Adrenal gland (tissue), 19 donors: ENCODE measurements at places on chromosomes 16 and 17. TPM values are rescaled to one million over a fixed set of nuclear protein-coding genes. Genes with fewer than 3 reads are reported as not detected.

CPPED1 gene
- total RNA-seq = 11.3 TPM

DNA sequence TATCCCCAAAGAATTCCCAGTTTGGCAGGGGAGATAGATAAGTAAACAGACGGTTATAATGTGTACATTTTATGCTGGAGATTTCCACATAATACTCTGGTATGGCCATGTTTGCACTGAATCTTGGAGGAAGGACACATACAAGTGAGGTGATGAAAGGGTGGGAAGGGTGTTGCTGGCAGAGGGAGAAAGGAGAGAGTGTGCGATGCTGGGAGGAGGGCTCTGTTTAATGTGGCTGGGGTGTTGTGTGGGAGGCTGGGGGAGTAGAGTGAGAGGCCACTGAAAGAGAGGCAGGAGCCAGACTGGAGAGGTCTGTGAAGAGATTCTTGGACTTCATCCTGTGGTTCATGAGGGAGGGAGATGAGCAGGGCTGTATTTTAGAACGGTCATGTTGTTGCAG is 87.6 kb downstream of the SPACA3 start:
- no peak for DNase-seq

ATP6V0D1 gene
- 114 TPM for total RNA-seq

SKAP1 gene
- total RNA-seq = 10.0 TPM

DNA sequence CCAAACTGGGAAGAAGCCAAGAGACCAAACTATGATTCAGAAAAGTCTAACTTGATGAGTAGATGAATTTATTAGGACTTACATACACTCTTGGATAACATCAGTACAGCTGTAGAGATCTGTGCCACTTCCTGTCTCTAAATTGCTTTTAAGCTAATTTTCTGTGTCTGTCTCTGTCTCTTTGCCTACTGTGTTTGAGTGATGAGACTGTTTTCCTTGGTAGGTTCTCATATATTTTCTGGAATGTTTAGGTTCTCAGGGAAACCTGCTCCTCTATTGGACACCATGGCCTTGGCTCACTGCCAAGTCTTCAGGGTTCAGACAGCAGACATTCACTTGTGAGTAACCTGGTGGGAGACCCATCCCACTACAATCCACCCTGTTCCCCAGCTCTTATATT is 103.5 kb upstream of the KIF2B start:
- no peak for DNase-seq

GRCh38 chr17:79738643-79739042 is 7.9 kb downstream of the ENPP7 start:
- DNase-seq = no peak

- no peak for DNase-seq
Measured at GRCh38 chr17:13792314-13792713, 190.6 kb upstream of the HS3ST3A1 start.

FBXW10 gene
- 1.1 TPM for total RNA-seq

SMTNL2 gene
- total RNA-seq = not detected

ZNF385C gene
- total RNA-seq = not detected

GRCh38 chr17:8965394-8966168 is at the start of gene PIK3R5:
PIK3R5 (minus strand) TSS chr17:8965707; CDS start chr17:8911494, 54,213 bp downstream.
- no peak for DNase-seq

DNA sequence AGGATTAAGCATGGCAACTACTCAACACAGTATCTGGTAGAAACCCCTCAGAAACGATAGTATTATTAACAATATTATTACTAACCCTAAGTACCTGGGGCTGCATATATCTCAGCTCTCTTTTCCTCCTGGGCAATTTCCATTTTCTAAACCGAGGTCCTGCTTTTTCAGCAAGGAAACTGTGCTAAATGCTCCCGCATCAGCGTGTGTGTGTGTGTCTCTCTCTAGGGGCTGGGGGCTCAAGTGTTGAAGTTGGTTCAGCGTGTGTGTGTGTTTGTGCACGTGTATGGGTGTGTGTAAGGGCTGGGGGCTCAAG is 169.3 kb upstream of the MAF start:
- no peak for DNase-seq

DNA sequence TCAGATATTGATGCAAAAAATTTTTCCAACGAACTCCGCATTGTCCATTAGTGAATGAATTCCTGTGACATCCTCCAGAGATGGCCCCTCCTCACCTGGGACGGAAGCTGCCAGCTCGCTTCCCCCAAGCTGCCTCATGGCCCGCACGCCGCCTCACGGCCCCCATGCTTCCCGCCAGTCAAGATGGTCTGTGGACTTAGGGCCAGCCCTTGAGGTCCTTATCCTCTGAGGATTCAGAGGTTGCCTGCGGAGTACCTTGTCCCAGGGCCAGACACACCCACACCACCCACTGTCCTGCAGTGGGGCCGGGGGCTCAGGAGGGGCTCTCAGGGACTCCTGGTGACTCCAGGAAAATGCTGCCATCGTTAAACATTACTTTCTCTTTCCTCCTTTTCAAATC is 73.6 kb downstream of the SEC14L1 start:
- DNase-seq = no peak

HSD11B2 gene
- 2.1 TPM for total RNA-seq

GRCh38 chr17:73650140-73650539 is 5.9 kb upstream of the SDK2 start:
- DNase-seq = no peak

DNA sequence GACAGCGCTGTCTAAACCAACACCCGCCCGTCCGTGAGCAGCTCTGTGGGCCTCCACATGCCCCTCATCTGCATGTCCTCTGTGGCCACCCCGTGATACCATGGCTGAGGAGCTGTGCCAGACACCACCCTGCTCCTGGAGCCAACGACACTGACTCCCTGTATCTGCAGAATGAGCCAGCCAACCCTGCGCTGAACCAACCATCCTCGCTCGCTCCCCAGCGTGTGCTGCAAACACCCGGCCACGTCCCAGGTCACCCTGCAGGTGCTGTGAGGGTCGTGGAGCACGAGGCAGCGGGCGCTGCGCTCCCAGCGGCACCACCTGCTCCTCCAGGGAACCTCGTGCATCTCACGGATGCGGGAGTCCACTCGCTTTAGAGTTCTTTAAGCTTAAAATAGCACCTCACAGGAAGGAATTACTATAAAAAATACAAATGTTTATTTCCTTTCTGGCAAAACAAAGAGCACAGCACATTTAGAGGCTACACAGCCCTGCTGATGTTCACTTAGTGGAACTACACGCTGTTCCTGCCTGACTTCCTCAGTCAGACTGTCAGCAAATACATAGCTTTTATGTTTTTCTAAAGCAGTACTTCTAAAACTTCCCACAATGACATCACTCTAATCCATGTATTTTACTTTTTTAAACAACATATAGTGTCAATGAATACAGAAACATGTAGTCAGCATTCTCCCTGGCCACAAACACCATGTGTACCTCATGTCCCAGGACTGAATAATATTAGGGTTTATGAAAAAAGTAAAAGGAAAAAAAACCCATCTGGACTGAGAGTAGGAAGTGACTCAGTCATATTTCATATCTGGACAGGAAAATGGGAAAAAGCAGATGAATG is 43.5 kb downstream of the MAP1LC3B start:
- DNase-seq = no peak

GRCh38 chr17:82110298-82110697 is 12.3 kb upstream of the FASN start:
- no peak for DNase-seq

DNA sequence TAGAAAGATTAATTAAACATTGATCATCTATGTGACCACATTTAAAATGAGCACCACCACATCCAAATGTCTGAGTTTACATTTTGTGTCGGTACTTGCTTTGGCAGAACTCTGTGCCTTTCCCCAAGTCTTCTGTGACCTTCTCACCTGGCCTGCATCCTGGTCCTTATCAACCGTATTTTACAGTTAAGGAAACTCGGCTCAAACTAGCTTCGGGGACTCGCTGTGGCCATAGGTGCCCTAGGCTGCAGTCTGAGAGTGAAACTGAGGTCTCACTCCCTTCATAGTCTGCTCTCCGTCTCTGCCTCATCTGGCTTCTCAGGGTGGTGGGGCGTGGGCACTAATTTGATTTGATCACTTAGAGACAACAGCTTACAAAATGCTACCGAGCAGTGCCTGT is 555.5 kb downstream of the WWOX start:
- no peak for DNase-seq

CNP gene
- total RNA-seq = 78.3 TPM

DNA sequence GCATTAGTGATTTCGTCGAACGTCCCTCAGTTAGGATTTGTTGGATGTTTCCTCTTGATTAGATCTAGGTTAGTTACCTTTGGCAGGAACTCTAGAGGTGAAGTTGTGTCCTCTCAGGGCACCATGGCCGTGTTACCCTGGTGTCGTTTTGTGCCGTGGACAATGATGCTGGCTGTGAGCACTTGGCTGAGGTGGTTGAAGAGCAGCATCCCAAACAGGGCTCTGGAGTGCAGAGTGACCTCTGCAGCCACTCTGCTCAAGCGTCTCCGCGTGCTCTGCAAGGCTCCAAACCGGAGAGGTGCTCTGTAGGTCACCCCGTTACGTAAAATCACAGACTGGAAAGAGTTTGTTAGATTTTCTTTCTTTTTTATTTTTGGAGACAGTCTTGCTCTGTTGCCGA is 33.0 kb downstream of the FOXK2 start:
- DNase-seq = no peak

NPIPA3 gene
- total RNA-seq = 1.9 TPM

- DNase-seq = no peak
Measured at GRCh38 chr16:4166821-4167220, 50.6 kb upstream of the ADCY9 start.

DNA sequence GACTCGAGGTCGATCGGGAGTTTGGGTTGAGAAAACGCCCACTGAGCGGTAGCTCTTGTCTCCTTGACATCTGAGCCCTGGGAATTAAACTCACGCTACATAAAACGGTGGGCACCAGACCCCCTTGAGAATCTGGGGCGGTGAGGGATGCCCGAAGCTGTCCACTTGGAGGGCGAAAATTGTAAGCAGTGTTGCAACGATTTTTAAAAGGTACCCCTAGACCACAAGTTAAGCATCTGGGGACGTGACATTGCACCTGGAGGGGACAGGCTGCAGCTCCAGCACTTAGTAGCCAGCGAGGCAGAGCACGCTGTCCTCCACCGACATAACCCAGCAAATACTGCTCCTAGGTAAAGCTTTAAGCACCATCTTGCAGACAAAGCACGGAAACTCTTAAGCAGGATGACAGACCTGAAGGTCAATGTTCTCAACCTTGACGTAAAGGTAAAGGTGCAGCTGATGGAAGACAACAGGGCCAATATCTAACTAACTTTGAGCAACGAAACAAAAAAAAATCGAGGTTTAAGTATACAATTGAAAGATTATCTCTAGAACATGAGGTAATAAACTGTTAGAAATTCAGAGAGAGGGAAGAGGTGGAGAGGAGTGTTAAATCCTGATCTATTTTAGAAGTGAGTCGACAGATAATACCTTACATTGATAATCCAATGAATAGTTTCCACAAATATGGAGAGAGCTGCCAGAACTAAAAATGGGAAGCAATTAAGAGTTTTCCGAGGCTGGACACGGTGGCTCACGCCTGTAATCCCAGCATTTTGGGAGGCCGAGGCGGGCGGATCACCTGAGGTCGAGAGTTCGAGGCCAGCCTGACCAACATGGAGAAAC is 921 bp upstream of the CDR2 start:
- DNase-seq = no peak

GRCh38 chr17:143785-144281 is 6.5 kb downstream of the SCGB1C2 start:
- peak; percentile 78 for DNase-seq

MFSD6L gene
- total RNA-seq = not detected

GPRC5B gene
- 24.4 TPM for total RNA-seq

TBX21 gene
- 0.11 TPM for total RNA-seq

DNA sequence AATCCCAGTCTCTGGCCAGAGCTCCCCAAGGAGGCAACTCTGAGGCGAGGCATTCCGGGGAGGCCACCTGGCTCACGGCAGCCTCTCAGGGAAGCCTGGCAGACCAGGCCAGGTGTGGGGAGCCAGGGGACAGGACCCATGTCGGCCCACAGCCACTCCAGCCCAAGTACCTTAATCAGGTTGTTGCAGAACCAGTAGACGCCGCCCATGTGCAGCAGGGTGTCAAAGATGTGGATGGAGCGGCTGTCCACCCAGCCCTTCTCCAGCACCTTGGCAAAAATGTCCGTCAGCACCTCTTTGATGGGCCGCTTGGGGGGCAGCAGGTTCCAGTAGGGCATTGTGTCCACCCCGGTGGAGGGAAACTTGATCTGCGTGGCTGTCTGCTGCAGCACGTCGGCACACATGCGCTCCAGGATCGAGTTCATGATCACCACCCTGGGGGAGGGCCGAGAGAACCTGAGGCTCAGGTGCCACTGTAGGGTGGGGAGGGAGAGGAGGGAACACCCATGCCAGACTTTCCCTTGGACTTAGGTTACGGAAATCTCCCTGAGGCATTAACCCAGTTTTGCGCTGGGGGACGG is 7.8 kb downstream of the CSF3 start:
- no peak for DNase-seq

- no peak for DNase-seq
Measured at GRCh38 chr17:8975091-8975725, 9.7 kb upstream of the PIK3R5 start.

GRCh38 chr17:29571486-29571882 is 3.0 kb downstream of the TP53I13 start:
- peak; percentile 21 for DNase-seq

DNA sequence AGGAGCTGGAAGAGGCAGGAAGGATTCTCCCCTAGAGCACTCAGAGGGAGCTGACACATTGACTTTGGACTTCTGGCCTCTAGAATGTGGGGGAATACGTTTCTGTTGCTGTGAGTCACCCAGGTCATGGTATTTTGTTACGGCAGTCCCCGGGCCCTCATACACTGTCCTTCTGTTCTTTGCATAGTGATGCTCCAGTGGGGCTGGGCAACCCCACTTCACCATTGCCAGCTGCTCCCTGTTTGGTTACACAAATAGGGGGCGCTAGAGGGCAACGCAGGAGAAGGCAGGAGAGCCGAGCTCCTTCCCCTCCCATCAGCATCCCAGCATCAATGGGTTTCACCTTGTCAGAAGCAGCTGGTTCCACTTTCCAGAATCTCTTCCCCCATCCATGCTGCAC is 257.7 kb upstream of the FOXF1 start:
- no peak for DNase-seq

DNA sequence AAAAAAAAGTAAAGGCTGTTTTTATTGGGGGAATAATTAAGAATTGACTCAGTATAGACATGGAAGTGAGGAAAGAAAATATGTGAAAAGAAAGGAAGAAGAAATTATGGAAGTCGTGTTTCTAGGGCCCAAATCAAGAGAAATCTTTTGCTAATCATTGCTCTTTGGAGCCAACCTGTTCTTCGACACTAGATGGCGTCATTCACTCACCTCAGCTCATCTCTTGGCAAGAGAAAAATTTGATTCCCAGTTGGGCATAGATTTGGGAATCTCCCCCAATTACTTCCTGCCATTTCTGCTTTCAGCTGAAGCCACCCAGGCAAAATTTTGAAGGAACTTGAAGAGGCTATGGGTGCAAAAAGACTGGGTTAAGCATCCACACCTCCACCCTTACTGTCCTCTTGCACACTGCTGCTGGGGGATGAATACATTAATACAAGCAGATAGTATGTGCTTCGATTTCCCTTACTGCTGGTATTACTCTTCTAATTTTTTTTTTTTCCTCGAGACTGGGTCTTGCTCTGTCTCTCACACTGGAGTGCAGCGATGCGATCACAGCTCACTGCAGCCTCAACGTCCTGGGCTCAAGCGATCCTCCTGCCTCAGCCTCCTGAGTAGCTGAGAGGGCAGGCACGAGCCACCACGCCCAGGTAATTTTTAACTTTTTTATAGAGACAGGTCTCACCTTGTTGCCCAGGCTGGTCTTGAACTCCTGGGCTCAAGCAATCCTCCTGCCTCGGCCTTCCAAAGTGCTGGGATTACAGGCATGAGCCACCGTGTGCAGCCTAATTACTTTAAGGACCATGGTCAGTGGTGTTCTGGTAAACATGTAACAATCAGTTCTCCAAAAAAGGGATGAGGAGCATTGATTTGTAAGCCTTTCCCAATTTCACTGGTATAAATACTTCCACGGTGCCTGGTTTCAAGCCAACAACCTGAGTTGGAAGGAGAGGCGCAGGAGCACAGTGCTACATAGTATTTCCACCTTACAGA is 13.5 kb downstream of the PSMD7 start:
- DNase-seq = peak; percentile 42
